ENCODE measurements at places on chromosomes 3 and 15. TPM values are rescaled to one million over a fixed set of nuclear protein-coding genes. Genes with fewer than 3 reads are reported as not detected.

Gene MCF2L2
- 0.84 TPM for total RNA-seq

Gene PATL2
- 3.9 TPM for total RNA-seq

Gene LRRN1
- 1.2 TPM for total RNA-seq

Gene SORD
- 15.8 TPM for total RNA-seq

Gene CDHR4
- total RNA-seq: not detected

Gene GRK7
- total RNA-seq: not detected

Gene RTP3
- total RNA-seq: not detected

DNA sequence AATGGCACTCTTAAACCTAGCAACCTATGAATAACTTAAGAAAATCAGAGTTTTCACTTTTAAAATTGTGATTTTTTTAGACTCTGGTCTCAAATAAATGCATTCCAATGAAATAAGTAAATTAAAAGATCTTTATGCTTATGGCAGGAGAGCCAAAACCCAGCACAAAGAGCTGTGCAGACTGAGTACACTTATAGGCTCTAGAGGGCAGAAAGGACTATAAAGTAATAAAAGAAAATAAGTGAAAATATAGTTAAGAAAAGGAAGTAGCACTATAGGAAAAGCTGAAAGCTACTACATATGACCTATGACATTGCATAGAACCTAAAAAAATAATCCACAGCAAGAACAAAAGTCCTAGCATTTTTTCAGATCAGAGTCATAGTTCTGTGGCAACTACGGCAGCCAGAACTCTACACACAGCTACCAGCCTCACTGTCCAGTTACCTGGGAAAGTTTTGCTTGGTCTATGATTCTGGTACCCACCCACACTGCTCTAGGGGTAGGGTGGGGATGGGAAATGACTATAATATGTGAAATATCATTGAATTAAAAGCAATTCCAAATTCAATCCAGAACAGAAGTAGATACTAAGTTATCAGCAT lies 30.5 kb downstream of the CLASP2 start:
- DNase-seq: no peak

GRCh38 chr3:96354742-96355141 lies 459.7 kb upstream of the EPHA6 start:
- DNase-seq: no peak

- no peak for DNase-seq
Measured at GRCh38 chr3:122915300-122916055, 112.1 kb downstream of the SEMA5B start.

DNA sequence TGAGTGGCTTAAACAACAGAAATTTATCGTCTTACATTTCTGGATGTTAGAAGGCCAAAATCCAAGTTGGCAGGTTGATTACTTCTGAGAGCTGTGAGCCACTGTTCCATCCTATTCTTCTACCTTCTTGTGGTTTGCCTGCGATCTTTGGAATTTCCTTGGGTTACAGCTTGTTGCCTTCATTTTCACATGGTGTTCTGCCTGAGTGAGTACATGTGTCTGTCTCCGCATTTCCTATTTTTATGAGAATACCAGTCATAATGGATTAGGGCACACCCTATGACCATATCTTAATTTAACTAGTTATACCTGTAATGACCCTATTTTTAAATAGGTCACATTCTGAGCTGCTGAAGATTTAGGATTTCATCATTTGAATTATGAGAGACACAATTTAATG lies 294.3 kb downstream of the CNTN4 start:
- no peak for DNase-seq

- no peak for DNase-seq
Measured at GRCh38 chr3:147130461-147130860, 275.9 kb downstream of the ZIC4 start.

DNA sequence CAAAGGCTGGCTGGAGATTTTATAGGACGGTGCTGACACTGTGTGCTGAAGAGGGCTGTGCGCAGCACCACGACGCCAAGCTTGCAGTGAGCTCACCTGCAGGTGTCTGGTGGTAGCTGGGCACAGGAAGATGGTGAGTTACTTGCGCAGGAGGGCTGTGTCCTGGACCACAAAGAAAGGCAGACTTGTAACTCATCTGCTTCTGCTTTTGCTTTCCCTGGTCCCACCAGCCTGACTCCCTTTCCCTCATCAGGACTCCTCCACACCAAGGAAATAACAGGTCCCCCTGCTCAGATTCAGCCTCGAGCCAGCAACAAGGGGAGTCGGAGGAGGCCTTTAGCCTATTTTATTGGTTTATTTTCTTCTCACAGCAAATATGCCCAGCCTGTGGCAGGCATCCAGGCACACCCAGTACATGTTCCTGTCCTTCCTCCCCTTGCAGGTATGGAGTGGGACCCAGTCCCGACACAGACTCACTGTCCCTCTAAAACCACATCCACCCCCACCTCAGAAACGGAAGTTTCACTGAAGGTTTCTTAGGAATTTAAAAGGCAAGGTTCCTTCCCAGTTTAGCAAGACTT lies 35.6 kb upstream of the FLNB start:
- DNase-seq: peak; percentile 91

DNA sequence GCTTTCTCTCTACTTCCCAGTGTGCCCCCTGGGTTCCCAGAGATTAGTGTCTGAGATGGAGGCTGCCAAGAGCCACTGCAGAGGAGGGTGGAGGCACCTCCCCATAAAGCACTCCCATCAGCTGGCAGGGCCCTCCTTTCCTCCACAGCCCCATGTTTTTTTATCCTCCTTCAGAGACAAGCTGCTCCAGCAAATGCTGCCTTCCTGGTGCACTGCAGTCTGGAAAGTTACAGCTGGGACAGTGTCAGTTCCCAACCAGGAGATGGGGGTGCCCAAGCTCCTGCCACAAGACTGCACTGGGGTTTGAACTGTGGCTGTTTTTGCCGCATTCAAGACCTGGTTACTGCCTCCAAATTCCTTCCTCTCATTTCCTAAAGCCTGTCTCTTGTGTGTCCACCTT lies 206.1 kb downstream of the CADPS start:
- DNase-seq: no peak

- DNase-seq: no peak
Measured at GRCh38 chr15:100988857-100989256, 69.7 kb downstream of the LRRK1 start.

GRCh38 chr3:141307351-141308059 lies 60.8 kb upstream of the ZBTB38 start:
- DNase-seq: no peak

DNA sequence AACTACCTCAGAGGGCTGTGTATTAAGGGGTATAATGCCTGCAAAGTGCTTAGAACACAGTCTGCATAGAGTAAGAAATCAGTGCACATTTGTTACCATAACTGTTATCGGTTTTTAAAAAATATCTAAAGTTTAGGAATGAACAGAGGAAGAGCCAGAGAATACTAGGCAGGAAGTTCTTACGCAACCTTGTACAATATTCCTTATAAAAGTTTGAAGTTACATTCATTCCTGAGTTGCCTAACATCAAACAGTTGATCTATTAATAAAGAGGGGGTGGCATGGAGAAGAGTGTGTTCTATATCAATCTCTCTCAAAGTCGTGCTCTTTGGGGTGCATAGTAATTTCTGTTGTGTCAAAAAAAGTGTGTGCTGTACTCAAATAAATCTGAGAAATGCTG lies 22.0 kb upstream of the PHLDB2 start:
- no peak for DNase-seq

GRCh38 chr15:74390647-74391288 lies 23.3 kb upstream of the CYP11A1 start:
- no peak for DNase-seq

DNA sequence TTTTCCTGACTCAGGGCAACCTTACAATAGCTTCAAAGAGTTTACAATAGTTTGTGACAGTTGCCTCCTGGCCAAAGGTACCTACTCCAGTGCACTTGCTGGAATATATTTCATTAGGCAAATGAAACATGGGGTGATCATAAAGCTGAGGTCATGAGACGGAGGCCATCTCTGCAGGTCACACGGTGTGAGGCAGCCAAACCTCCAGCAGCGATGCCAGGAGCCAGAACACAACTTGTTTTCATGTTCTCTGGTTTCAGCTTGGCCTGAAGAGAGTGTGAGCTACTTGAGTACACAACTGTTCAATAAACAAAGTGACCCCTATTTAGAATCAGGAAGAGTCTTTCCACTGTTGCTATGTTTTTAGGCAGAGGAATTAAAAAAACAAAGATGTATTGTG lies 42.7 kb upstream of the PYGO1 start:
- DNase-seq: no peak

- DNase-seq: no peak
Measured at GRCh38 chr15:88002706-88003105, 253.8 kb downstream of the NTRK3 start.

GRCh38 chr3:148582126-148582525 lies 115.6 kb upstream of the AGTR1 start:
- no peak for DNase-seq

DNA sequence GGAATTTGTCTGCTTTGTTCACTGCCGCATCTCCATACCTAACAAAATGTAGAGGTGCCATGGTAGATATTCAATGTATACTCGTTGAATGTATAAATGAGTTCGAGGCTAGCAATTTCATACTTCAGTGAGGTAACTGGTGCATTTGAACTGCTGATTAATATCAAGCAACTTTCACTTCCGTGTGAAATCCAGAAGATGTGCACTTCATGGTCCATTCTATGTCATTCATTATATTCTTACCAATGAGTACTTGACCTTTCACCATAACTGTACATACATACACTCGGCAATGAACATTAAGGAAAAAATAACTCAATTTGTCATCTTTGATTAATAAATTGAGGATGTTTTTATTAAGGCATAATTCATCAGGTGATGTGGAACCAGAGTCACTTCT lies 598.5 kb downstream of the ZNF385D start:
- no peak for DNase-seq

- no peak for DNase-seq
Measured at GRCh38 chr3:161042023-161042501, 63.1 kb downstream of the B3GALNT1 start.

Data from mucosa of descending colon (tissue), 3 donors.